AG08396 (cell line): ENCODE measurements at places on chromosomes 1 and 21.

DNA sequence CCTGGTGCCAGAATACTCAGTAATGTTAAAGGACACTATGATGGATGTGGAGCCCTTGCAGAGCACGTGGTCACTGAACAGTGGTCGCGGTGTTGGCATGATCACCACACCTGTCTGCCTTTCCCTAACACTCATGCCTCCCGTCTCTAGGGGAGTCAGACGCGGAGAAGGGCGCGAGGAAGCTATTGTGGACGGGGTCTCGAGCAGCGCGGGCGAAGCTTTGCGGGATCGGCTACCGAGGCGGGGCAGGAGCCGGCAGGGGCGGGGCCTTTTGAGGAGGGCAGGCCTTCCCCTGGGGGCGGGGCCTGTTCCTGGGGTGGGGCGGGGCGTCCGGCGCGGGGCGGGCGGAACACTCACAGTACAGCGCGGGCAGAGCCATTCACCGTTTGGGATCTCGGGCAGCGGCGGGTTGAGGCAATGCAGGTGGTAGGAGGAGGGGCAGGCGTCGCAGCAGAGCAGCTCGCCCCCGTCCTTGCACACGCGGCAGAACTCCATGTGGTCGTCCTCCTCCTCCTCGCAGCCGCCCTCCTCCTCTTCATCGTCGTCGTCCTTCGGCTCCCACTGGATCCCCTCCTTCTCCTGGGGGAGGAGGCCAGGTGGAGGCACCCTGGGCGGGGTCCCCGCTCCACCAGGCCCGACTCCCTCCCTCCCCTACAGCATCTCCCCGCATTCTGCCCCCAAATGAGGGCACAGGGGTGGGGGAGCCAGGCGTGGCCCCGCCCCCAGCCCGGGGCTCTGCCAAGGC lies 31.5 kb downstream of the CHD5 start:
- peak; percentile 77 for DNase-seq

DNA sequence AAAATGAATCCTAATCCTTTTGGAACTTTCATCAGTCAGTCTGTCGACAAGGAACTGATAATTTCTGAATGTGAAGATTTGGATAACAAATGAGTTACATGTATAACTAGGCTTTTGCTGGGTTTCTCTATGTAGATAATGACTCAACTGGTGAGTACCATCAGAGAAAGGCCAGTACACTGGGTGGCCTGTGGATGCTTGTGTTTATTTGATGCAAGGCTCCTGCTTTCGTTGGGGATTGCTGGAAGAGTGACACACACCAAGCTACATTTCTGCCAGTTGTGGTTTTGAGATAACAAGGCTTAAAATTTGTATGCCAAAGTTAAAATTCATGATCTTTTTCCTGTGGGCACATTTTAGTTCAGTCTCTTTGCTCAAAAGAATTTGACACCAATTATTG lies 115.7 kb upstream of the UBE2U start:
- DNase-seq = peak; percentile 37

GRCh38 chr1:109396871-109397580 lies 692 bp downstream of the SORT1 start:
- DNase-seq = no peak

- DNase-seq = no peak
These were observed 277.5 kb upstream of the KAZN start for GRCh38 chr1:14320986-14321385.
